ENCODE measurements at places on chromosomes 2 and 18. TPM values are rescaled to one million over a fixed set of nuclear protein-coding genes. Genes with fewer than 3 reads are reported as not detected.

ADRA2B gene
- polyA plus RNA-seq = not detected

ATP8B1 gene
- polyA plus RNA-seq = not detected

TEX44 gene
- polyA plus RNA-seq = not detected

VWC2L gene
- not detected for polyA plus RNA-seq

DSG2 gene
- 0.11 TPM for polyA plus RNA-seq

STARD6 gene
- polyA plus RNA-seq = not detected

LRP2 gene
- not detected for polyA plus RNA-seq

GRCh38 chr2:3044587-3045317, 332.9 kb downstream of the EIPR1 start:
- no peak for DNase-seq

DNA sequence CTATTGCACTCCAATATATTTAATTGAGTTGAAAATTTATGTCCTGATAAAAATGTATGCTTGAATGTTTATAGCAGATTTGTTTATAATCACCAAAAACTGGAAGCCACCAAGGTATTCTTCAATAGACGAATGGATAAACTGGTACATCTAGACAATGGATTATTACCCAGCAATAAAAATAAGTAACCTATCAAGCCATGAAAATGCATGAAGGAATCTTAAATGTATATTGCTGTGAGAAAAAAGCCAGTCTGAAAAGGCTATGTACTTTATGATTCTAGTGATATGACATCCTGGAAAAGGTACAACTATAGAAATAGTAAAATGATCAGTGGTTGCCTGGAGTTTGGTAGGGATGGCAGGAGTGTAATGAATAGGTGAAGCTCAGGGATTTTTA, 580.7 kb downstream of the DCC start:
- no peak for DNase-seq

DNA sequence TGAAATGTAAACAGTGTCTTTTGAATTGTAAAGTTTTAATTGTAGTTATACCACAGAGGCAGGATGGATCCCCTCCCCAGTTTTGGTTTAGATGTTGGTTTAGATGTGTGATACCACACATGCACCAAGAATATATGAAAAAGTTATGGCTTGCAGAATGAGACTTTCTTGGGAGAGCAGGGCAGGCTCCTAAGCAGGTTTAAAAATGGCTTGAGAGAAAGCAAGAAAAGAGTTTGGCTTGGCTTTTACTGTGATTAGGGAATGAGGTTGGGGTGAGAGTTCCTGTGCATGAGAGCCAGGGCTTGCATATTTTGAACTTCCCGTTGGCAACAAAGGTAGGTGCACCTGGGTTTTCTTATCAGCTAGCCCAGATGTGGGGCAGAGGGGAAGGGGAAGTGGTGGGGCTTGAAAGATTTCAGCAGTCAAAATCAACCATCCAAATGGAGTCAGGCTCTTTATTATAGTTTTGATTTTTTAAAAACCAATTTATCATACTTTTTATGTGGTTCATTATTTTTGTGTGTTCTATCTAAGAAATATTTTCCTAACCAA, 246.9 kb downstream of the MTX2 start:
- no peak for DNase-seq

- no peak for DNase-seq
Observed at GRCh38 chr2:15298770-15299169, 262.4 kb downstream of the NBAS start.

DNA sequence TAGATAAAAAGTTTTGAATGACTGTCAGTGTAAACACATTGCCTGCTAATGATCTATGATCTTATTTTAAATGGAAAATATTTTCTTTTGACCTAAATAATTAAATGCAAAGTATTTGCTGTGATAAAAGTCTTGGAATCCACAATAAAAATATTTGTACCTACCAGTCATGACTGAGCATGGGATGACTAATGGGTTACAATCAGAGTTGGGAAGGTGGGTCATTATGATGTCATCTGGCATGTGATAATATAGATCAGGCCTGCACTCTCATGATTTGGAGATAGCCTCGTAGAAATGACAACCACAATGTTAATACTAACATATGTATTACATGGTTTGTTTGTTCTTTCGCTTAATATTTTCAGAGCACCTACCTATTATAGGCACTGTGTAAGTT, 848.8 kb upstream of the KLHL29 start:
- DNase-seq = no peak

DNA sequence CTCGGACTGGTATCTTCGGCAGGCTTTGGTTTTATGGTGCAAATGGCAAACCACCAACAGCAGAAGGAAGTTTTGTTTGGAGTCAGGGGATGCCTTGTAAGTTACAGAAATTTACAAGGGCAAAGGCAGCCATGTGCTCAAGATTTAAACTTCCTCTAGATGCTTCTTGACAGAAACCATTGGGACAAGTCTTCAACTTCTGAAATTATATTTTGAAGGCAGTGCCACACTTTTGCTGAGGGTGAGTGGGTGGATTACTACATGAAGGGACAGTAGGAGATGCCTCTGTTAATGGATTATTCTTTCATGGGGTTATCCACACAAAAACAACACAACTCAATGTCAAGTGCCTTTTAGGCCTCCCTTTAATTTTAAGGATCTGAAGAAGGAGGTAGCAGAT, 97.9 kb downstream of the VAPA start:
- no peak for DNase-seq

DNA sequence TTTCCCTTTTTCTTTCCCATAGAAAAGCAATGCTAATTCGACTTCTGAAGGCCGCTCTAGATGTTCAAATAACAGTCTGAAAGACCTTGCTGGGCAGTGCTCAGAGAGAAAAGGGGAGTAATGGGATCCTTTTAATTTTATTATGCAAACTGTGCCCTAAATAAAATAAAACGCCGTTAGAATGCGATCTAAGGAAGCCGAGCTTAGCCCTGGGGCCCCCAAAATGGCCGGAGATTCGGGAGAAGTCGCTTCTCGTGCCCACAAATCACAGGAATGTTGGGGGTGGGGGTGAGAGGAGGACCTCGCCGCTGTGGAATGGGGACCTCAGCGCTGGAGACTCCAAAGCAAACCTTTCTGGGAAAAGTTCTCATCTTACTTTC, 8.4 kb upstream of the POU3F3 start:
- no peak for DNase-seq

- DNase-seq = no peak
Observed at GRCh38 chr2:86661333-86661732, 37.7 kb upstream of the RNF103 start.

GRCh38 chr2:88871336-88871735, 179.9 kb downstream of the RPIA start:
- no peak for DNase-seq

DNA sequence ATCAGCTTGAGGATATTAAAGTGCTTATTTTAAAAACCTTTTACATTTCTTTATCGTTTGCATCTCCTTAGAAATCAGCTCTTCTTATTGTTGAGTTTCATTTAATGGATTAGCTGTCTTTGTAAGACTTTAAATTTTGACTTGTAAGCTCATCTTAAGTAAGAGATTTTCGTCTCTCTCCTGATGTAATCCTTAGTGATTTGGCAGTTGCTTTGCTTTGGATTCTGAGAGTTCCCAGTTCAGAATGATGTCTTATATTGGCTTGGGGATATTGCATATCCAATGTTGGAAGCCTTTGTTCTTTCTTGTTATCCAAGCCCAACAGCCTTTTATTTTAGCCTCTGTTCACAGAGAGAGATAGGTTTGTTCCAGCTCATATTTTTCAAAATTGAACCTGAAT, 212.1 kb downstream of the ARL6IP6 start:
- no peak for DNase-seq

DNA sequence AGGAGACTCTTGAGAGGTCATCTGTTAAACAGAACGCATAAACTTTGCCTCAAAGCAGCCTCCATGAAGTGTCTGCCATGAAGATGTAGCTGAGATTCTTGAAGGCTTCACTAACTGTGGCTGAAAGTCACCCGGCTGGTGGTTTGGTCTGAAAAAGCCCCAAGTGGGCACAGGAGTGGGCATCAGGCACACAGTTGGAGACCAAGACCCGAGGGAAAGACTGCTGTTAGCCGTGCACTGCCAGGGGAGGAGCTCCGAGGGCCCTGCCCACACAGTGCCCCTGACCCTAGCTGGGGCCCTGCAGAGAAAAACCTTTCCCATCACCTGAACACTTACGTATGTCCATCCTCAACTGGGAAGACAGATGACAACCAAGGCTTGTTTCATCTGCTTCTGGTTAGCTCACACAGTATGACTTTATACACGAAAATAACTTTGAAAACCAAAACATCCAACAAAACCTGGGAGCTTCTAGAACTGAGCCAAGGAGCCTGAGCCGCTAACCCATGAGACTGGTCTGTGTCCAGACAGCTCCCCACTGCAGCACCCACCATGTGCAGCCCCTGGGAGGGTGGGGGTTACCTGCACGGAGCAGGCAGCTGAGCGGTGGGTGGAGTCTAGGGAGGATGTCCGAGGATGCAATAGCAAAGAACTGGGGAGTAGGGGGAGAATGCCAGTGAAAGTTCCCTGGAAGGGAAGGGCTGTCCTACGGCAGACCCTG, 15.4 kb downstream of the HJURP start:
- DNase-seq = no peak

DNA sequence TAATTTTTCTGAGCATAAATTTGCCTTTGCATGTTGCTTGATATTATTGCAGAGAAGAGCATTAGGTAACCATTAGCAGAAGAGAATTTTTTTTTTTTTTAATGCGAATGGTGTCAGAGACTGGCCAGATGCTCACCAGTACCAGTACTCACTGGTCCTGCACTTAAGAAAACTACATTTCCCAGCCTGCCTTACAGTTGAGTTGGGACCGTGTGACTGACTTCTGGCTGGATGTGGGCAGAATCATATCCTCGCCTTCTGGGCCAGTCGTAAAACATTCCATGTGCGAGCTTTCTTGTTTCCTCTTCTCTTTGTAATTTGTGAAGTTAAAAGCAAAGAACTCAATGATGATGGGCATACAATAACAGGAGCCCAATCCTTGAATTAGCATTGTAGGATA, 132.4 kb downstream of the LRRC30 start:
- DNase-seq = no peak

DNA sequence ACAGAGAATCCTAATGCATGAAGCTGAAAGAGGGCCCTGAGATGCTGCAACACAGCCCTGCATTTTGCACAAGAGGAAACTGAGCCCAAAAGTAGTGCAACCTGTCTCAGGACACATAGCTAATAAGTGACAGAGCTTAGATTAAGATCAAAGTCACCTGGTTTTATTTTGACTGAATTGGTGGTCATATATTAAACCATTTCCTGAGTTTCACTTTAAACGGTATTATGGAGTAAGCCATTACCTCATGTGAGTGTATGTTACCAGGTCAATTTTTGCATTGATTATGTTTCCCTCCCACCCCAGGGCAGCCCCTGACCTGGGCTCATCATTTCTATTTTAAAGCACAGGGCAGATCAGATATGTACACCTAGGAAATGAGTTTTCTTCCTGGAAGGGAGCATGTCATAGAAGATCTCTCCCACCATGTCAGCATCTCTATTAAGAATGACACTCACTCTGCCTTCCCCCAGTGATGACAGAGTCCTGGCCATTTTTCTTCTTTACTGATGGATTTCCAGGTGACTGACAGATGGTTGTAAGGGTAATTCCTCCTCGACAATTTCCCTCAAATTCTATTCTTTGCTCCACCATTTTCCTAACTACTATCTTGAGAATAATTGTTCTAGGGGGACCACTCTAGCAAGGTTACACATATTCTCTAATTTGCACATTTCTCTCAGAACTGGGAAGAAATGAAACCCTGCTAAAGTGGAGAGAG, 441.3 kb upstream of the SLC14A2 start:
- no peak for DNase-seq

DNA sequence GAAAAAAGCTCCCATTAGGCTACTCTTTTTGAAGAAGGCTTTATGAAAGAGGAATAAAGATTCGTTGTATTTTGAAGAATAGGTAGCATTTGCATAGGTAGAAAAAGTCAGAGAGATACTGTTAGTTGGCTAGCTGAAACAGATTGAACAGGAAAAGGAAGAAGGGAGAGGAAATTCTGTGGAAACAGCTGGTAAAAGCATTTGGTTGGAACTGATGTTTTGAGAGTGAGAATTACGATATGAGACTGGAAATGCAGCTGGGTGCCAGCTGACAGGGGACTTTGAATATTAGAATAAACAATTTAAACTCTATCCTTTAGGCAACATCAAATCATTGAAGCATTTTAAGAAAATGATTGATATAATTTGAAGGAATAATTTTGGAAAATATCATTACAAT, 96.7 kb upstream of the CNTNAP5 start:
- DNase-seq = no peak

DNA sequence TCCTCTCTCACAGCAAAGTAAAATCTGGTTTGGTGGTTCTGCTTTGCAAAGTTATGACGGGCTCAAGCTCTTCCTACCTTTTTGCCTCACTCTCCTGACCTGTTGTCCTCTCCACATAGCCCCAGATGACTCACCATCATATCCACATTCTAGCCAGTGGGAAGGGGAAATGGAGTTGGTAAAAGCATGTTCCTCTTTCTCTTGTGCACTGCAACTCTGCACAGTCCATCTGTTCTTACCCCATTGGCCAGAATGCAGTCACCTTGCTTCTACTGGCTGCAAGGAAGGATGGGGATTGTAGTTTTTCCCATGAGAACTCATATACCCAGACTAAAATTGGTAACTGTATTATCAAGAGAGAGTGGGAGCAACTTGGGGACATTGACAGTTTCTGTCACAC, 50.4 kb upstream of the SMIM21 start:
- no peak for DNase-seq

DNA sequence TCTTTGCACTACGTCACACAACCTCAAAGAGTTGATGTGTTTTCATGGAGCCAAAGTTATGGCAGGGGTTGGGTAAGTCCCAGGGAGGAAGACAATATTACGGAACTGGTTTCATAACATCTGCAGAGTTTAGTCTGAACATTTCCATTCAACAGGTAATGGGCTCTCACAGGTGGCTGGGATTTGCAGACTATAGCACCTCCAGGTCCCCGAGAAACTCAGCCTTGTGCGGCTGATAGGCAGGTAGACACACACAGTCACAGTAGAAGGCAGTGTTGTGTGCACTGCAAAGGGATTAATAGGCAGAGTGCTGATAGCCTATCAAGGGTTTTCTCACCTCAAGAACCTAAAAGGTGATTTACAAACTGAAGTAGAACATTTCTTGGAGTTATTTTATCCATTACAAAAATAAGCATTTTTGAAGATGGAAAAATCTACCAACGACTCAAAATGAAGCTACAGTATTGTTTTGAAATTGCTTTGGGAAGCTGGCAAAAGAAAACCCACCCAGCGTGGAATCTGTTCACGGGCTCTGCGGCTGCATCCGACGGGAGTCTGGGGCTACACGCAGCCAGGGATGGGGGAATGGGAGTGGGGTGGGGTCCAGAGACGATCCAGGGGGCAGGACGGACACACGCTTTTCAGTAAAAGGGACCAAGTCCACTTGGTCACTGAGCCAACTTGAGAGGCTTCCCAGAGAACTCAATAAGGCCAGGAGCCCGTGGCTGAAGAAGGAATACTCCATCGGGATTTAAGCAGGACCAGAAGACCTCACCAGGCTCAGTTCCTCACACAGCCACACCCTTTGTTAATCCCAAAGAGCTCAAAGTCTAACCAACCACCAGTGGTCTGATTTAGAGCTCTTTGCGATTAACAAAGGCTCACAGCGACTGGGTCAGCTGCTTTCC, 82.9 kb downstream of the CHRNA1 start:
- no peak for DNase-seq
